ENCODE measurements at places on chromosomes 6 and 20.

GRCh38 chr20:49431329-49431728, 51.1 kb downstream of the KCNB1 start:
- no peaks in the 10 kb centered on the region for H3K4me1 ChIP-seq
- DNase-seq, result no peak
- H3K27me3 ChIP-seq, result peaks cover 3% of the 10 kb centered on the region
- no peak overlapping the region for H3K27ac ChIP-seq

DNA sequence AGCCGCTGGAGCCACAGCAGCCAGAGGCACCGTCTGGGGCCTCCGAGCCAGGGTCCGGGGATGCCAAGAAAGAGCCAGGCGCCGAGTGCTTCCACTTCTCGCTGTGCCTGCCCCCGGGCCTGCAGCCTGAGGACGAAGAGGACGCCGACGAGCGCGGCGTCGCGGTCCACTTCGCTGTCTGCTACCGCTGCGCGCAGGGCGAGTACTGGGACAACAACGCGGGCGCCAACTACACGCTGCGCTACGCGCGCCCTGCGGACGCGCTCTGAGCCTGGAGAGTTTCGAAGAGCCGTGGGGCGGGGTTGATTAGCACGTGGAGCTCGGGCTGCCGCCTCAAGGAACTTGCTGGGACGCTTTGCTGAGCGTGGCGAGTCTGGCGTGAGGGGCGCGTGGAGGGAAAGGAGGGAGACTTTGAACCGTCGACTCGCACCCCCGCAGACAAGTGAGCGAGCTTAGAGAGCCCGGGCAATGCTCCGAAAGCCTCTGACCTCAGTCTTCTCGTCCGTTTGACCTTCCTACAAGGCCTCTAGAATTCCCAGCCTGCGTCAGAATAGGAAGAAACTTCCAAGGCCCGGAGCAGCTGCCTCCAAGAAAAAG, 1.3 kb downstream of the PPP1R3G start:
- no peak overlapping the region for H3K4me3 ChIP-seq
- DNase-seq, result no peak
- no peaks in the 10 kb centered on the region for H3K4me1 ChIP-seq
- H3K27me3 ChIP-seq, result peaks cover 14% of the 10 kb centered on the region
- H3K36me3 ChIP-seq, result no peaks in the 10 kb centered on the region

GRCh38 chr20:43899274-43900120, 15.2 kb upstream of the TOX2 start:
- no peaks in the 10 kb centered on the region for H3K27me3 ChIP-seq
- H3K4me1 ChIP-seq, result no peaks in the 10 kb centered on the region
- no peak for DNase-seq
- no peak overlapping the region for H3K4me3 ChIP-seq

- peaks cover 1% of the 10 kb centered on the region for H3K4me1 ChIP-seq
- no peak overlapping the region for H3K27ac ChIP-seq
- H3K4me3 ChIP-seq, result no peak overlapping the region
- peaks cover 75% of the 10 kb centered on the region for H3K36me3 ChIP-seq
- H3K27me3 ChIP-seq, result no peaks in the 10 kb centered on the region
- DNase-seq, result no peak
These were observed 201.4 kb downstream of the PREX1 start for GRCh38 chr20:48626226-48626937.

GRCh38 chr20:54320148-54320607, 112.3 kb downstream of the PFDN4 start:
- no peaks in the 10 kb centered on the region for H3K4me1 ChIP-seq
- H3K27me3 ChIP-seq, result no peaks in the 10 kb centered on the region
- H3K4me3 ChIP-seq, result no peak overlapping the region
- no peaks in the 10 kb centered on the region for H3K36me3 ChIP-seq

DNA sequence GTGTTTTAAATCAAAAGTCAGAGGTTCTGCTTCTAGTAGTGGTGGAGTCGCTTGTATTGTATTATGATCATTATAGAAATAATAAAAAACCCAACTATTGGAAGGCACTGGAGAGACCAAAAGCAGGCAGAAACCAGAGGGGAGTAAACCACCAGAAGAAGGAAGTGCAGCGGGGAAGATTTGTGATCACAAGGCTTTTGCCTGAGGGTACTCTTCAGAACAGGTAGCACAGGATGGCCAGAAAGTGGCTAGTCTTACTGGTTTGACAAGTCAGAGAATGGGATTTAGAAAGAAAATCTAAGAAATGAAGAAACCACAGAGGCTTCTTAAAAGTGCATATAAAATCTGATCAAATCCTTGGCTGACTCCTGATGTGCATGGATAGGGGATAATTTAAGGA, 24.0 kb downstream of the MAPK13 start:
- H3K4me1 ChIP-seq, result no peaks in the 10 kb centered on the region
- no peaks in the 10 kb centered on the region for H3K36me3 ChIP-seq

DNA sequence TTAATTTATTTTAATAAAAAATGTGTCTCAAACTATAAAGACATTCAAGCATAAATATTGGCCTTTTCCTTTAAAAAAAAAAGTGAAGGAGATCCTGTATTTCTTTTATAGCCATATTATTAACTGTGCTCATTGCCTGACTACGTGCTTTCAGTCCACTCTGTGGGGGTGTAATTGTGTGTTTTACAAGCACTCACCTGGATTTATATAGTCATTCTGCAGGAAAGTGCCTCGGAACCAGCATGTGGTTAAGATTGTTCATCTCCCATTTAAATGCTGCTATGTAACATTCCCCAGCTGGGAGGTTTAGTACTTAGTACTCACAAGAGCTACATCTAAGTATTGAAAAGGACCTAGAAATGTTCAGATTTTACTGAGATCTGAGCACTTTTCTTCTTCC, 47.9 kb upstream of the SLC22A16 start:
- no peak overlapping the region for H3K27ac ChIP-seq
- no peaks in the 10 kb centered on the region for H3K36me3 ChIP-seq
- no peaks in the 10 kb centered on the region for H3K27me3 ChIP-seq
- H3K4me3 ChIP-seq, result no peak overlapping the region
- no peak for DNase-seq

- no peaks in the 10 kb centered on the region for H3K27me3 ChIP-seq
- peaks cover 5% of the 10 kb centered on the region for H3K4me1 ChIP-seq
- H3K4me3 ChIP-seq, result no peak overlapping the region
- no peaks in the 10 kb centered on the region for H3K36me3 ChIP-seq
- no peak overlapping the region for H3K27ac ChIP-seq
These were observed 9.5 kb downstream of the CITED2 start for GRCh38 chr6:139364982-139365379.

- no peaks in the 10 kb centered on the region for H3K36me3 ChIP-seq
- no peak overlapping the region for H3K4me3 ChIP-seq
- no peaks in the 10 kb centered on the region for H3K27me3 ChIP-seq
- H3K4me1 ChIP-seq, result no peaks in the 10 kb centered on the region
These were observed 42.4 kb downstream of the FAM184A start for GRCh38 chr6:119036081-119036480.

GRCh38 chr6:3500262-3501014, 43.6 kb upstream of the SLC22A23 start:
- H3K27me3 ChIP-seq, result no peaks in the 10 kb centered on the region
- no peak overlapping the region for H3K4me3 ChIP-seq
- DNase-seq, result no peak
- no peaks in the 10 kb centered on the region for H3K36me3 ChIP-seq

GRCh38 chr6:157879034-157879872, 56.2 kb downstream of the SNX9 start:
- no peak for DNase-seq
- H3K4me3 ChIP-seq, result no peak overlapping the region
- H3K4me1 ChIP-seq, result peaks cover 3% of the 10 kb centered on the region
- peaks cover 12% of the 10 kb centered on the region for H3K36me3 ChIP-seq

GRCh38 chr6:18451756-18452155, 64.6 kb downstream of the RNF144B start:
- H3K4me1 ChIP-seq, result no peaks in the 10 kb centered on the region
- H3K4me3 ChIP-seq, result no peak overlapping the region
- no peak overlapping the region for H3K27ac ChIP-seq
- no peaks in the 10 kb centered on the region for H3K36me3 ChIP-seq
- DNase-seq, result no peak

GRCh38 chr20:25000268-25000801, 7.8 kb upstream of the APMAP start:
- peaks cover 4% of the 10 kb centered on the region for H3K36me3 ChIP-seq
- H3K4me1 ChIP-seq, result no peaks in the 10 kb centered on the region
- no peaks in the 10 kb centered on the region for H3K27me3 ChIP-seq

DNA sequence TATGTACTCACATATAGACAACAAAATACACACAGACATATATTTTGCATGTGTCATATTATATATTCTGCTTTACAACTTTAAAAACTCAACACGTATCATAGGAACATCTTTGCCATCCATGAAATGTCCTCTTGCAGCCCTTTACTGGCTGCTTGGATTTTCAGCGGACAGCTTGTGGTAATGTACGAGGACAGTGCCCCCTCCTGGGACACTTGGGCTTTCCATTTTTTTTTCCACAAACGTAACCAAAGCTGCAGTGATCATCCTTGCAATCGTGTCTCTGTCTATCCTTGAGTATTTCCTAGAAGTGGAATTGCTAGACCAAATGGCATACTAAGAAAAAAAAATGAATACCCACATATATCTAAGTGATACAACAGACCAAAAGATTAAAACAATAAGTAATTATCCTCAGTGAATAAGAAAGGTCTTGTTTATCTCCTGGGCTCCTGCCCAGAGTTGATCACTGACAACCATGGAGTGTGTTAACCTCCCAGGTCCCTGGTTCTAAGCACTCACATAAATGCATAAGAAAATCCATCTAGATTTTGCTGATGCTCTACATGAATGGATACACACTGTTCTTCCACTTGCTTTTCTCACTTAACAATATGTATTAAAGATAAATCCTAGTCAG, 18.1 kb downstream of the BPI start:
- no peaks in the 10 kb centered on the region for H3K36me3 ChIP-seq
- no peak overlapping the region for H3K4me3 ChIP-seq
- no peaks in the 10 kb centered on the region for H3K4me1 ChIP-seq
- no peaks in the 10 kb centered on the region for H3K27me3 ChIP-seq
- H3K27ac ChIP-seq, result no peak overlapping the region

DNA sequence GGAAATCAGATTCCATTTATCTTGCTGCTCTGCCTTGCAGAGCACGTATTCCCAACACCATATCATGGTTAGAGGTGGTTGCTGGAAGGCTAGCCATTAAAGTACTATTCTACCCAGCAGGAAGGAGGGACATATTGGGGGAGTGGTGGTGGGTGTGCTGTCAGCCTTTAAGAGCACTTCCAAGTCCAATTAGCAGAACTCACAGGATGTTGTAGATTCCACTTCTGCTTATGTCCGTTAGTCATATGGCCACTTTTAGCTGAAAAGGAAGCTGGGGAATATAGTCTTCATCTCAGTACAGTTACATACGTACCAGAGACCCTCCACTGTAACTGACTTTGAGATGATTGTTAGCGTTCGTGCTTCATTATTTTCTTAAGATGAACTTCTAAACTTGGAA, 94.4 kb downstream of the SAMD3 start:
- no peak overlapping the region for H3K27ac ChIP-seq
- H3K27me3 ChIP-seq, result no peaks in the 10 kb centered on the region
- H3K36me3 ChIP-seq, result no peaks in the 10 kb centered on the region
- DNase-seq, result no peak

GRCh38 chr6:111971866-111972532, 81.9 kb upstream of the CCN6 start:
- peaks cover 22% of the 10 kb centered on the region for H3K4me1 ChIP-seq
- DNase-seq, result no peak
- peak overlapping the region; percentile 86 for H3K27ac ChIP-seq
- H3K36me3 ChIP-seq, result no peaks in the 10 kb centered on the region
- no peak overlapping the region for H3K4me3 ChIP-seq

GRCh38 chr20:20772497-20773085, 60.1 kb upstream of the RALGAPA2 start:
- no peak overlapping the region for H3K4me3 ChIP-seq
- H3K4me1 ChIP-seq, result no peaks in the 10 kb centered on the region
- no peaks in the 10 kb centered on the region for H3K27me3 ChIP-seq
- no peak for DNase-seq
- no peak overlapping the region for H3K27ac ChIP-seq
- no peaks in the 10 kb centered on the region for H3K36me3 ChIP-seq

GRCh38 chr6:15090745-15091384, 155.0 kb upstream of the JARID2 start:
- no peaks in the 10 kb centered on the region for H3K36me3 ChIP-seq
- no peaks in the 10 kb centered on the region for H3K27me3 ChIP-seq
- DNase-seq, result no peak
- no peak overlapping the region for H3K4me3 ChIP-seq
- H3K27ac ChIP-seq, result no peak overlapping the region

DNA sequence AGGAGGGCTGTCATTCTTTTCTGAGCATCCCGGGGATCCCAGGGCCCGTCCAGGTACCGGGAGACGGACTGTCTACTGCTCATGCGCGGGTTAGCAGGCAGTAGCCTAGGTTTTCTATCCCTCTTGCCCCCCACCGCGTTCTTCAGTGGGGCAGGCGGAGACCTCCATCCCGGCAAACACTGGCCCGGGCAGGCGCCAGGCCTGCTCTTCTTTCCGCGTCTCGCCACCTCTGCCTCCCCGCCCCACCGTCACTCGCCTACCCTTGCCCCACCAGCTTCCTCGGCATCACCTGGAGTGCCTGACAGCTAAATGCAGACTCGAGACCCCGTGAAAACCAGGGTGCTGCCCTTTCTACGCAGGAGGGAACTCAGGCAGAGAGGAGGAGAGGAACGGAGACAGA, 1937.7 kb upstream of the DEFB115 start:
- no peaks in the 10 kb centered on the region for H3K36me3 ChIP-seq
- DNase-seq, result no peak
- H3K27me3 ChIP-seq, result no peaks in the 10 kb centered on the region
- no peaks in the 10 kb centered on the region for H3K4me1 ChIP-seq
- H3K27ac ChIP-seq, result no peak overlapping the region

- H3K36me3 ChIP-seq, result no peaks in the 10 kb centered on the region
- H3K27me3 ChIP-seq, result no peaks in the 10 kb centered on the region
- H3K4me3 ChIP-seq, result no peak overlapping the region
These were observed 57.6 kb upstream of the CCN6 start for GRCh38 chr6:111996144-111996865.

GRCh38 chr20:50911030-50911429, 20.2 kb downstream of the ADNP start:
- no peaks in the 10 kb centered on the region for H3K36me3 ChIP-seq
- no peak for DNase-seq
- H3K4me3 ChIP-seq, result no peak overlapping the region
- no peaks in the 10 kb centered on the region for H3K27me3 ChIP-seq
- no peak overlapping the region for H3K27ac ChIP-seq
- H3K4me1 ChIP-seq, result peaks cover 6% of the 10 kb centered on the region

DNA sequence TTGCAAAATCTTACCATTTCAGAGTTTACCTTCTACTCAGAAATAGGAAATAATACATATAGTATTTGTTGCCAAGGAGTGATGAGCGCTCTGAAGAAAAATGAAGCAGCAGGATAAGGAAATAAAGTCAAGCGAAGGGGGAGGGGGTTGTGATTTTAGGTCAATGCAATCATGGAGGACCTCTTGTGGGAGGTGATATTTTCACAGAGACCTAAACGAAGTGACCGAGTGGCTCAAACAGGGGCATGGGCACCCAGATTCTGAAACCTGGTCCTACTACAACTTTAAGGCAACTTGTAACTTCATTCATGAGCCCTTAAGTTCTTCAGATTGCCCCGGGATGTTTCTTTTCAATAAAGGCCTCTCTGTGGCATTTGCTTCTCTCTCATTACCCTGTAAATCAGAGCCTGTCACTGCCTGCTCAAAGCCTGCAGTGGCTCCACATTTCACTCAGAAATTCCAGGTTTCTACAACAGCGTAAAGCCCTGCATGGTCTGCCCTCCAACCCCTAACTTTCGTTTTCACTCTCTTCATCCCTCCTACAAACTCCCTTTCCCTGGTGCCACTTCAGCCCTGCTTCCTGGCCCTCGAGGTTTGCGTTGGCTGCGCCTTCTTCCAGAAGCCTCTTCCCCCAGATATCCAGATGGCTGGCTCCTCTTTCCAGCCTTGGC, 162.7 kb downstream of the TBC1D7 start:
- H3K27ac ChIP-seq, result no peak overlapping the region
- DNase-seq, result no peak
- no peak overlapping the region for H3K4me3 ChIP-seq
- no peaks in the 10 kb centered on the region for H3K27me3 ChIP-seq
